ENCODE measurements at places on chromosomes 6 and 20.

- no peak for DNase-seq
Measured at GRCh38 chr6:21478883-21479539, 114.5 kb upstream of the SOX4 start.

- DNase-seq, result no peak
Measured at GRCh38 chr20:59153355-59153681, 10.3 kb upstream of the ZNF831 start.

DNA sequence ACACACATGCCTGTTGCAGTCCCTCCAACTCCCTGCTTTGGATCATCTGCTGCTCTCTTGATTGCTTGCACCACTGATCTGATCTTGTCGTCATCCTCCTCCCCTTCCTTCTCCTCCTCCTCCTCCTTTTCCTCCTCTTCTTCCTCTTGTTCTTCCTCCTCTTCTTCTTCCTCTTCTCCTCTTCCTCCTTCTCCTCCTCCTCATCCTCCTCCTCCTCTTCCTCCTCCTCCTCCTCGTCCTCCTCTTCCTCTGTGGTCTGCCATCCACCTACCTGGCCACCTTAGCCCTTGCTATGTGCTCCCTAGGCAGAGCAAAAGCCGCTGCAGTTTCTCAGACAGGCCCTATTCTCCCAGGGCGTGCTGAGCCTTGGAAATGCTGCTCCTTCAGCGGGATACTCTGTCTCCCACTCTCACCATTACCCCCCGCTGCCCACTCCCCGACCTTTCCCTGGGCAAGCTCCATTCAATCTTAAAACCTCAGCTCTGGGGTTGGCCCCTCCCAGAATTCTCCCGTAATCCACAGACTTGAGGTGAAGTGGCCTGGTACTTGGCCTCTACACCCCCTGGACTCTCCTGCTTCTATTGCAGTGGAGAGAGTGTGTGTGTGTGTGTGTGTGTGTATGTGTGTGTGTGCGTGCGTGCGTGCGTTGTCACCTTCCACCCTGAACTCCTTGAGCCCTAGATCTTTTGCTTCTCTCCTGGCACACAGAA lies 105.0 kb downstream of the SASH1 start:
- DNase-seq, result no peak

DNA sequence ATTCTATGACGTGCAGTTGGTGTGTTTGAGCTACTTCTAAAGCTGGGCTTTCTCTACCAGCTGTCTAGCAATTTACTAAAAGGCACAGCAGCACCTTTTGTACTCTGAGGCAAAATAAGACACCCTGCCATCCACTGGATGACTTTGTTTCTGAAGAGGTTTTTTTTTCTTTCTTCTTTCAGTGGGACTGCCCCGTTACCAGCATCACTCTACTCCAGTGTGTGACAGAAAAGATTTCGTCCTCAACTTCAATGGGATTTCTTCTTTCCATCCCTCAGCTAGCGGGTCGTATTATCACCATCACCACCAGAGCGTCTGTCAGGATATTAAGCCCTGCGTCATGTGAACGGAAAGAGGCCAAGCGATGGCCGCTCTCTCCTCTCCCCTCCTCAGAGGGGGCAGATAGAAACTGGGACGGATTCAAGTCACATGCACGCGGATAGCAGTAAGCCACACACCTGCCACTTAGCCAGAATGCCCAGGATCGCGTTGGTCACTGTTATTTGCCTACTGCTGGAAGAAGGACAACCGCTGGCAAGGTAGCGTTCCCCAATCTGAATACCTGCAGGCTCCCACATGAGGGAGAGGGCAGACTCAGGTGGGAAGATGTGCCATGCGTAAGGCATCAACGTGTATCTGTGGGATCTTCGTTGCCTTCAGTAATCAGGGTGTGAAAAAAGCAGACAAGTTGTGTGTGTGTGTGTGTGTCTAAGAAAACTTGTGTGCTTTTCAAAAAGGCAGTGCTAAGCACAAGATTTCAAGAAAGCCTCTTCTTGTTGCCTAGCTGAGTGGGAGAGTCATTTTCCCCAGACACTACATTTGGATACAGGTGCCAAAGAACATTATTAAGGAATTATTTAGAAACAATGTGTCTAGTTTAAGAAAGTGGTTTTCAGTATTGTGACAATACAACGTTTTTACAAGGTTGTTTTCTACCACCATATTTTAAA lies 5.4 kb downstream of the FOXF2 start:
- no peak for DNase-seq

- no peak for DNase-seq
Measured at GRCh38 chr20:17857639-17858449, 110.8 kb downstream of the SNX5 start.

DNA sequence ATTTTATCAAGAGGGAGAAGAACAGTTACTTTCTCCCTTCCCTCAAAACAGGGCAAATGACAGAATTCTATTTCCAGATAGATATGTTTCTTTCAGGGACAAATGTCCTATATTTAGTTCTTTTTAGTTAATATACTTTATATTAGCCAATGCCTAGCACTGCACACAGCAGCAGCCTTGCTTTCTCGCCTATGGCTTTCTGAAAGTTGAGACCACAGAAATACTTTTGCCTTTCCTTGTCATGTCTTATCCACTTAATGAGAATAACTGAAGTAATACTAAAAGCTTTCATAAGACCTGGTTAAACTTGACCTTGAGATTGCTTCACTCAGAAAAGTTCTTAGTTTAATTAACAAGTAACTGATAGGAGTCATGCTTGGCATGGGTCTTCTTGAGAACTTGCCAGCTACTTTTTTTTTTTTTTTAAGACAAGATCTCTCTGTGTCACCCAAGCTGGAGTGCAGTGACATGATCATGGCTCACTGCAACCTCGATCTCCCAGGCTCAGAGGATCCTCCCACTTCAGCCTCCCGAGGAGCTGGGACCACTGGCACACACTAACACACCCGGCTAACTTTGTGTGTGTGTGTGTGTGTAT lies 159.3 kb downstream of the CDKAL1 start:
- DNase-seq, result no peak

DNA sequence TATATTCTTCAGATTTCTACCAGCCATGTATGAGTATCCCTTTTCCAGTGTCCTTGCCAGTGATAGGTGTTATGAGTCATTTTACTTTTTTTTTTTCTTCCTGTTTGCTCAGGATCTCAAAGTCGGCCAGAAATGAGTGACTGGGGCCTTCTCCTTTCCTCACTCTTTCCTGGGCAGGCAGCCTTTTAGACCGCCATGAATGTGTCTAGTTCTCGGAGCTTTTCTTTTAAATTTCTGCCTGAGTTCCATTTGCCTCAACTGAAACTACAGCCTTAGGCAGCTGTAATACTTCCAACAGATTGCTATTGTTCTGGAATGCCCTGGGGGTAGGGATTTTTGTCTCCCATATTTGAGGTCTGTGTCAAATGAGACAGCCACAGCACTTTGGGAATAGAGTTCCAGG lies 83.7 kb downstream of the STXBP5 start:
- no peak for DNase-seq

GRCh38 chr6:131524695-131525336 lies 48.2 kb upstream of the ARG1 start:
- DNase-seq, result no peak

DNA sequence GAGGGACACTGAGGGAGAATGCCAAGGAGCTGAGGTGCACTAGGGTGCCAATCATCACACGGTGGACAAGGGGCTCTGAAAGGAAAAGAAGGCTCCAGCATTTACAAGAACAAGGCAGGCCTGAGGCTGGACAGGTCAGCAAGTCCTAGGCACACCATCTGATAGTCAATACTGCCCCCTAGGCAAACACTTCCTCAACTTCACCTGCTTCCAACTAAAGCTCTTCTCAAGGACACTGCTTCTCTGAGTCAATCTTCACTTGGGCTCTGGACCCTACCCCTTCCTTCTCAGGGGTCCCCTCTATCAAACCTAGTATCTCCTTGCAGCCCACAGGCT lies 37.7 kb upstream of the SLC4A11 start:
- no peak for DNase-seq

DNA sequence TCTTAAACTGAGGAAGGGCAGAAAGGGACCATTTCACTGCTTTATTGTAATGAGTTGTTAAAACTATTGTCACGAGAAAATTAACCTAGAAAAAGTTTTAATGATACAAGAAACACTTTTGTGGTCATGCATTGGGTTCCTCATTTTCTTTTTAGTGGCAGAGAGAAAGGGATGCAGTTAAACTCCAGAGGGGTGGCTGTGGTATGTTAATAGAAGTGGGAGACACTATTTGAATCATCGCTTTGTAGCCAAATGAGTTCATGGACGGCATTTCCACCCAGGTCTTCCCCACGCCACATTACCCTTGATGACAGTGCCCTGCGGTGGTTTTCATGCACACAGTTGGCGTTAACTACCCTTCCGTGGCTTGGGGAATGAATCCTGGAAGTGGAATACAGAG lies 235.6 kb downstream of the PLCB1 start:
- DNase-seq, result no peak

DNA sequence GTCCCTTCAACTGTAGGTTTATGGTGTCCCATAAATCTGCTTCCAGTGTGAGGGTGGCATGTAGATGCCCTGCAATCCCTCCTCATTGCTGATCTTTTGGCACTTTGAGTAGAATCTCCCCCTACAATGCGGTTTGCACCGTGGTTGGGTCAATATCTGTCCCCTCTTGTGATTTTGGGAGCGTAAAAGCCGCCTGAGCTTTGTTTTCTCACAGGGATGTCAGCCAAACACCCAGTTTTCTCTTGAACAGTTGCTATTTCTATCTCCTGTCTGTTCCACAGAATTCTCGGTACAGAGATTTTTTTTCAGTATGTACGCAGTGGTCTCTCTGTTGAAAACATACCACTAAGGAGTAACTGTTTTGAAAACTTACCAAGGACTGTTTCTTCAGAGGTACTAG lies 21.8 kb downstream of the CDS2 start:
- DNase-seq, result no peak

DNA sequence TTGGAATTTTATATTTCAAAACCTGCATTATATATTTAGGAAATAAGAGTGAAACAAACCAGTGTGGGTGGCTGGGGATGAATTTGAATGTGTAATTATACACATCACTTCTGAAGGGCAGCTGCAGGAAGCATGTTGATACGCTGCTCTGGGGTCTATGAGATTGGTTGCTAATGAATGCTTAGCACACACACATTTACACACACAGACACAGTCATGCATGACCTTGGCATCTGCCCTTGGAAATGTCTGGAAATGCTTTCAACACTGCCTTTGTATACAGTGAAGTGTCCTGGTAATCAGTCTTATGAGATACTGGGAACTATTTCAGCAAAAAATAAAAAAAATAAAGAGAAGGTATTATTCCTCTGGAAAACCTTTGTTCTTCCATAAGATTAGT lies 83.4 kb downstream of the ELOVL4 start:
- DNase-seq, result no peak

DNA sequence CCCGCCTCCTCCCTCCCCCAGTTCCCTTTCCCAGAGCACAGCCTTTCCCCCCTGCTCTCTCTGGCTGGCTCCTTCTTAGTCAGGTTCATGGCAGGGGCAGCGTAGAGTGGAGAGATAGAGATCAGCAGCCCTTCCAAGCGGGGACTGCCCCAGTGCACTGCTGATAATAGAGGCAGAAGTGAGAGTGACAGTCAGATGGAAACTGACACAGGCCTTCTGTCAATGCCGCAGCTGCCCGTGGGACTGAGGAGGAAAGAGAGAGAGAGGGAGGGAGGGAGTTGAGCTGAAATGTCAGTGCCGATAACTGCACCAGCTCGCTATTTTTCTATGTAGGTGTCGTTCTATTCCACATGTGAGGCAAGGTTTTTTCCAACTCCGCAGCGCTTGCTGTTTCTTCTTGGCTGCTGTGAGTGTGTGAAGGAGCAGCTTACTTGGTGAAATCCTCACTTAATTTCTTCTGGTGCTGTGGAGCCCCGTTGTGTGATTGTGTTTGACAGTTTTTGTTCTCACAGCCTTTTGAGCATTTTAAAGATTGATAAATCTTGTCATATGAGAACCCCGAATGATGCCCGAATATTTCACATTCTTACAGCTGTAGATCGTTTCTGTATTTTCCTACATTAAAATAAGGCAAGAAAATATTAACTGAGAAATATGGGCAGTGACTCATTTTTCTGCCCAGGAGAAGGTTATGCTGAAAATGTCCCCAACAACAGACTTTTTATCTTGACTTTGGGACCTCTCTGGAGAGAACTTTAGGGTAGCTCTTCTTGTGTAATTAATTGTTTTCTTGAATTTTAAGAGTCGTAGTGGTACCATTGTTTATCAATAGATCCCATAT lies 386.4 kb upstream of the MMS22L start:
- DNase-seq, result no peak

GRCh38 chr6:147802459-147802858 lies 294.0 kb downstream of the SAMD5 start:
- DNase-seq, result no peak

DNA sequence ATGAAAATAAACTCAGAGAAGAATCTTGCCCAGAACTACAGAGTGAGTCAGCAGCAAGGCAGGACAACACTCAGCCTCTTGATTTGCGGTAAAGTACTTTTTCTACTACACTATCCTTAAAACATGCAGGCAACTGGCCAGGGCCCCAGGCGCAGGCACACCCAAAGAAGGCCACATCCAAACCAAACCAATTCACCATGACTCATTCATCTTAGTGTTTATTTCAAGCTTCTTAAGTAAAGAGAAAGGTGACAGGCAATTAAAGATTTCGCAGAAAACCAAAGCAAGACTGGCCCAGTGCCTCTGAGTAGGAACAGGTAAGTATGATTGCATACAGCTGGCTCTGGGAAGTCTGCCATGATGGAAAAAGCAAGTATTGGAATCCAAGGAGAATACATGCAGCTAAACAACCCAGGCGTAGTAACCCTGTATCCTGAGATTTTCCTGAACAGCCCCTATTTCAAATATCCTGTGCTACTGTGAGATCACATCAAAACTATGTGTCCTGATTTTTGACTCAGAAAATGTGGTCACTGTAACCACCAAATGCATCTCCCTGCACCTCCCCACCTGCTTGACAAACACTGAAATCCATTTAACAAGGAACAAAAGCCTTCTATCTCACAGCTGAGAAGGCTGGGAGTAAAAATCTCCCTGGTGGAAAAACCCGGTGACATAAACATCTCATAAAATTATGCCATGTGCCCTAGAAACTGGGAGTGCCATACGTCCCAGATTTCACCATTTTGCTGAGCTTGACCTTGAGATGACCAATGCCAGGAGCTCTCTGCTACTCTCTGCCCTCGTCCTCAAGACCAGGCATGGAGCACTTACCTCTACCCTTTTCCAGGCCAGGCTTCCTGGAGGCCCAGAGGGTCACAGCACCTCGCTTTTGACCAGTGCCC lies 12.4 kb downstream of the WFDC3 start:
- DNase-seq, result no peak
